Activated CD4-positive, alpha-beta T cell treated with anti-CD3 and anti-CD28 coated beads, Interleukin-2, amount 50 U/mL, for 4 hours (primary cell): ENCODE measurements at places on chromosomes 1 and 21.
A peak's percentile ranks its signal among the peaks of the same experiment; 100 is the strongest.

GRCh38 chr1:31064718-31065309, 703 bp downstream of the PUM1 start:
- peak; percentile 17 for DNase-seq

DNA sequence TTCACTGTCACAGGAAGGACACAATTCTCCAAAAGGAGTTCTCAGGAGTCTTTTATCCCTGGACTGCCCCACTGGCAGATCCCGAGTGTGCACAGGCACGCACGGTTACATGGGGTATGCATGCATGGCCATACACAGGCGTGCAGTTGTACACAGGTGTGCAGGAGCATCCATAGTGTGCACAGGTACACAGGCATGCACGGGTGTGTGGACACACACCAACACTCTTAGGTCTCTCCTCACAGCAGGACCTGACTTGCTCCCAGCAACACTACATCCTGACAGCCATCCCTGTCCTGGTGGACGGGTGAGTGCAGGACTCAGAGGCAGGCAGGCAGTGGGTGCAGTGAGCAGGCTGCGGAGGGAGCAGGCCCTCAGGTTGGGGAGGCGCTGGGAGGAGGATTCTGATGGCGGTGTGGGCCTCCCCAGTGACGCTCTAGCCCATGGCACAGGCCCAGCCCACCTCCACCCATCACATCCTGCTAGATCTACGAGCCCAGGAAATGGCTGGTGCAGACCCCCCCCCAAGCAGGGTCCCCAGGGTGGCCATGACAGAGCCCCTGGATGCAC, 28.4 kb downstream of the SLC19A1 start:
- DNase-seq, result no peak

DNA sequence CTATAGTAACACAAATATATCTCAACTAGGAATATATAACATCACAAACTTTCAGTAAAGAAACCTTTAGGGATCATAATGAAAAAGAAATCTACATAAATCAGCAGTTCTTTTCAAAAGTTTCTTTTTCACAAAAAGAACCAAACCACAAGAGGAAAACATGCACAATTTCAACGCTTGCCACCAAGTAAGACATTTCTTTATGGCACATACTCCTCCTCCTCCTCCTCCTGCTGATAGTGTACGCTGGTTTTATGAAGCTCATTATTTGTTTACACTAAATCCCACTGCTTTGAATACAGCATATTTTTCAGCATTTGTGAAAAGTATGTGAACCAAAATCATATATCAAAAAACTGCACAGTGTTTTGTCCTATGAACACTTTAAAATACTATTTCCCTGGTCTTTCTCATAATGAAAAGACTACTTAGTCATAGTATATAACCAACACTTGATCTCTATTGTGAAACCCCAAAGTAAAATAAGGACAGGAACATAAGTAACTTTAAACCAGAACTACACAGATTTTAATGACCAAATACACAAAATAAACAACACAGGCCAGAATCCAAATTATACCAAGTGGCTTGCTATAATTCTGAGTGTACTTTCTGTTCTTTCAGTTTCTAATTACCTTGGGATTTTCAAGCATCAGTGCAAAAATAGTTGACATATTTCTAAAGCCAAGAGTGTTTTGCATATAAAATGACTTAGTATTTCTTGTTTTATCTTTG, 184.2 kb downstream of the EIF4G3 start:
- DNase-seq, result no peak

DNA sequence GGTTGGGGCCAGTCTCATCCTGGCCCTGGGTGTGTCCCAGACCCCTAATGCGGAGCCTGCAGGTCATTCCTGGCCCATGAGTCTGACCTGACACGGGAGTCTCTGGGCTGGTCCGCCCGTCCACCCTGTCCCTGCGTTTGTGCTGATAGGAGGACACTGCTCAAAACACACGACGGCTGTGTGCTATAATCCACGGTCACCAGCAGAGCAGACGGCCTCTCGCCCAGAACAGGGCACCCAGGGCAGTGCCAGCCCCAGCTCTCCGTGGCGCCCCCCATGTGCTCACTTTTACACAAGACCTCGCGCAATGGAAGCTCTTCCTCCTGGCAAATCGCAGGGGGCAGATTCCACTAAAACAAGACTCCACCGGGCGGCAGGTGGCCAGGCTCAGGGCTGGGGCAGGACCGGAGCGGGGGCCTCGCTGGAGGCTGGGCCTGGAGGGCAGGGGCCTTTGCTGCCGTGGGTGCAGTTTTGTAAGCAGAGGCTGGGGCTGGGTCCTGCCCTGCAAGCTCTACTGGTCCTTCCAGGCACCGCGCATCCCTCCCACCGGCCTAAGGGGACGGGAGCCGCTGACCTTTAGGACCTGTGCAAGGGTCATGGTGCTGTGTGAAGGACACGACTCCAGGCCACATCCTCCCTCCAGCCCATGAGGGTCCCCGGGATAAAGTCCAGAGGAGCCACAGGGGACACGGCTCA, 10.6 kb upstream of the SLC19A1 start:
- no peak for DNase-seq

- DNase-seq, result no peak
Observed at GRCh38 chr1:38475624-38476005, 384.0 kb downstream of the RRAGC start.

- DNase-seq, result peak; percentile 46
Observed at GRCh38 chr1:153945795-153946621, 510 bp downstream of the DENND4B start.

DNA sequence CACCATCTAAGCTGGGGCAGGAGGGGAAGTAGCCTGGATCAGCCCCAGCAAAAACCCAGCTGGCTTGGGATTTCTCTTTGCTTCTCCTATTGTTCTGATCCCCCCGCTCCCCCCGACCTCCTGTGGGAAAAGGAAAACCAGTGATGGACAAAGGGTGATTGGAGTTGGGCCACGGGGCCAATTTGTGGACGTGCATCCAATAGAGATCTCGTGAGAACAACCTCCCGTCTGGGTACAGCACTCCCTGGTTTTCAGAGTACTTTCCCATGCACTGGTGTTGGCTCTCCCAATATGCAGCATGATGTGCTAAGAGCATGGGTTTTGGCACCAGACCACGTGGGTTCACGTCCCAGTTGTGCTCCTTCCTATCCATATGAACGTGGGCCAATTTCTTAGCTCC, 9.0 kb downstream of the BLACAT1 start:
- DNase-seq, result no peak

DNA sequence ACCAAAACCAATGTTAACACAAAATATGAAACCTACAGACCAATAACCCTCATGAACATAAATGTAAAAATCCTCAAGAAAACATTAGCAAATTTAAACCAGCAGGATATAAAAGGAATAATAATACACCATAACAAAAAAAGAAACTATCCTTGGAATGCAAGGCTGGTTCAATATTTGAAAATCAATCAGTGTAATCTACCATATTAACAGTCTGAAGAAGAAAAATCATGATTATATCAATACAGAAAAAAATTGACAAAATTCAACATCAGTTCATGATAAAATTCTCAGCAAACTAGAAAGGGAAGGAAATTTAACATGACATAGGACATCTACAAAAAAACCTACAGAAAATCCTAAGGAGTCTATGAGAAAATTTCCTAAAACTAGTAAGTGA, 19.8 kb downstream of the PRMT2 start:
- DNase-seq, result no peak

- DNase-seq, result no peak
Observed at GRCh38 chr21:45927032-45927431, 54.5 kb upstream of the COL6A1 start.

DNA sequence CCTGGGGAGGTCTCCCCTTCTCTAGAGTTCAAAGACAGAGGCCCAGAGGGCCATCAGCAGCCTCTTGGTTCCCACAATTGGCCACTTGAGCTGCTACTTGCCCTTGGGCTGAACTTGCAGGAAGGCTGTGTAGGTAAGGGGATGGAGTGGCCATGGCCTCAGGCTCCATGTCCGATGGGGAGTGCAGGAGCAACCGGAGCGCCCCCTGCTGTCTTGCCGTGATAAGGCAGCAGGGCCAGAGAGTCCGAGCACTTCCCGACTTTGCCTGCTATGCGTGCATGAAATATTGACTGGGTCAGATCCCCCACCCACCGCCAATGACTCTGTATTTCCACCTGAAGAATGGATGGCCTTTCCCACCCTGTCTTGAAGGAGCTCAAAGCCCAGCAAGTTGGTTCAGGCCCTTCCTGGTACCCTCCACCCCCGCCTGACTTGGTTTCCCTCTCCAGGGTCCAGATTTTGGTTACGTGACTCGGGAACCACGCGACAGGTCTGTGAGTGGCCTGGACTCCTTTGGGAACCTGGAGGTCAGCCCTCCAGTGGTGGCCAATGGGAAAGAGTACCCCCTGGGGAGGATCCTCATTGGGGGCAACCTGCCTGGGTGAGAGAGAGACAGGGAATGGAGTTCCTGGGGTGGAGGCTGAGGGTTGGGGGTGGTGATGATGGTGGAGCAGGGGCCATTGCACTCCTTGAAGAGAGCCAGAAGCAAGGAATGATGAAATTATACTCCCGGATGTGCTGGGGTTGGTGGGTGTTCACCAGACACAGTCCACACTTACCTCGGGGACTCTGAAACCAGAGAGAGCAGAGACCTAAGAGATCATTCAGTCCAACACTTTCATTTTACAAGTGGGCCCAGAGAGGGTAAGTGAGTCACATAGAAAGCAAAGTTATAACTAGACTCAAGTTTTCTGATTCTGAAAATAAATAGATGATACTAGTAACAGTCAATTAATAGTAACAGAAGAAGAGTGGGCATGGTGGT, 25.6 kb downstream of the PADI3 start:
- DNase-seq, result no peak

- DNase-seq, result no peak
Observed at GRCh38 chr1:204672069-204672468, 13.5 kb downstream of the LRRN2 start.

DNA sequence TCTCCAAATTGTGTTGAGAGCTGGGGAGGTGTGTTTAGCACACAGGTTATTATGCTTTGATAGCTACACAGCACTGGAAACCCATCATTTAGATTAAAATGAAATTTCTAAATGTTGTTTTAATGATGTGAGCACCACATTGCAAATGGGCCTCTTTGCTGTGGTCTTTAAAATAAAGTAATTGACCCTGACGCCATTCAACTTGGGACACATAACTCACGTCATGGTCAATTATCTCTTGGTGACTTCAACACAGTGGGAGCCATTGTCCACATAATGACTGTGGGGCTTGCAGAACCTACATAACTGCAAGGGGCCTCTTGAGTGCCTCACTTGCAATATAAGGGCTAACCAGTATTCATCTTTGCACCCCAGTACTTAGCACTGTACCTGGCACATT, 280.4 kb downstream of the HLX start:
- DNase-seq, result no peak

- no peak for DNase-seq
Observed at GRCh38 chr21:36454093-36454531, 25.8 kb downstream of the CLDN14 start.
